AG10803 (cell line): ENCODE measurements at places on chromosomes 7 and 10.

DNA sequence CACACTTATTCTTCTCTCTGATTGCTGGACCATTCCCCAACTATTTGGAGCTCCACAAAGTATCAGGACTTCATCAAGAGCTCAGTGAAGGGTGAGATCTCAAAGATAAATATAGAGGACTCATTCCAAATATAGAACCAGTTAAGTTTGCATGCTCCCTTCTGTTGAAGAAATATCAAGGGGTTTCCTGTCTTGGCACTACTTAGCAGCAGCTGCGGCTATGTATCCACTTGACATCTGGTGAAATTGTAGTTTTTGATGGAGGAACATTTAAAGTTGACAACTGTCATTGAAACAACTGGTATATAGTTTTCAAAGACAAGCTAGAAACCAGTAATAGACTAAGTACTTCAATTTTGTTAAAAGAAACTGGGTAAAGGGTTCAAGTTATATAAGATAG is 1.0 kb upstream of the SPAG6 start:
- no peak for DNase-seq

DNA sequence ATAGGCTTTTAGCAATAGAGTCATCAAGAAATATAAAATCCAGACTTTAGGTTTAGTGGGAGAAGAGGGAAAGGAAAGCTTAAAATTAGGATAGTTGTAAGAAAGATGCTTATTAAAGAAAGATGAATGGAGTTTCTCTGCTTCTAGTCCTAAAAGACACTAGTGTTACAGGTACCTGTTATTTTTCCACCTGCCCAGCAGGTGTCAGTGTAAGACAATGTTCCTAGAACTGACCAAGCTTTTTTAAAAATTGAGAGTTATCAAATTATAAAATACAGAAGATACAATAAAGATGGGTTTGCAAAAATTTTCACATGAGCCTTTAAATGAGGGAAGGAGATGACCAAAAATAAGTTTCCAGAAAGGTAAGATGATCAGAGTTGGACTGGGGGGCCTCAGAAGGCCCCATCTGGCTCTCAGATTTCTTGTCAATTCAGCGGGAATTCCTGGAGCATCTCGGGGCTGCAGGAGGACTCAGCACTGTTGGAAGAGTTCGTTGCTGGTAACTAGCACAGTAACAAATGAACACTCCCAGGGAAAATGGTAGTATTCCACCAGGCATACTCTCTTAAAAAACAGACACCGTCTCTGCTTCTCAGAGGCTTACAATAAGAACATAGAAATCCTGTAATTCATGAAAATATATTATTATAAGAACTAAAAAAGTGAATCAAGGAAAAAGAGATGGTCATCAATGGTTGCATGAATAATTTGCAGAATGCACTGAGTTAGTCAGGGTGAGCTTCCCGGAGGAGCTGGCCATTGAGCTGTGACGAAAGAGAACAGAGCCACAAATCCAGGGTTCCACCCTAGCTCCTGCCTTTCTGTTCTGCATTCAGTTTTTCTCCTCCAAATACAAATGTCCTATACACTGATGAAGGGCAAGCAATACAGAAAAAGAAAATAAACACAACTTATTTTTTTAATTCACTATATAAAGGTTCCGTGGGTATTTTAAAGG is 71.8 kb upstream of the PIK3CG start:
- DNase-seq = peak; percentile 19

GRCh38 chr10:118239236-118239630 is 102.9 kb downstream of the FAM204A start:
- DNase-seq = peak; percentile 84

GRCh38 chr7:96675548-96675947 is 34.1 kb downstream of the SEM1 start:
- no peak for DNase-seq

- DNase-seq = no peak
These were observed 52.7 kb downstream of the FIGNL1 start for GRCh38 chr7:50397320-50397970.

DNA sequence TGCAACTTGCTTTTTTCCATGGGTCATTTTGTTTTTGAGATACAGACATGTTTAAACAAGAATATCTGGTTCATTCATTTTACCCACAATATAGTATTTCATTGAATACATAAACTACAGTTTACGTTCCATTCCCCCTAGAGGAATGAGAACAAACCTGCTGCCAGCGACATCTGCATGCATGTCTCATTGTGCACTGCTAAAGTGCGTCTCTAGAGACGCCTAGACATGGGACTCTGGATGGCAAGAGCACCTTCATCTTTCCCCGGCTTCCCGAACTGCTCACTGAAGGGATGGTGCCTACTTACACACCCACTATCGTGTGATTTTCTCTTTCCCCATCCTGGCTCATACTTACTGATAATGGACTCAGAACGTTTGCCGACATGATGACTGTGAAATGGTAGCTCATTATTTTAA is 1.2 kb upstream of the ZNF777 start:
- DNase-seq = no peak

DNA sequence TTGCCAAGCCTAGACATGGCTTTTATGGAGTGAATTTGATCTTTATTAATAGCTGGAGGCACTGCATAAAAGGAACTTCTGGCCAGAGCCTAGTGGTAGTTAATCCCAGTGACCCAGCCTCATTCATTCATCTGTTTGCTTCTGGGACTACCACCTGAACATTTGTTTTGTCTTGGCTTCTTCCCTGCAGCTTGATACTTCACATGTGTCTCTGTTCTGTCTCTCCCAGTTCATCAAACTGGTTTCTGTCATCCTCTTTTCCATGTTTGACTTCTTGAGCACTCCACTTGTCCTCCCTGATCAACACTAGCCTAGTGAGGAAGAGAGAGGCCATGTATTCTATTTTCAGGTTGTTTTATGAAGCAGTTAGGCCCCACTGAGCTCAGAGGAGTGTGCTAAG is 163.6 kb downstream of the NRG3 start:
- DNase-seq = no peak

GRCh38 chr7:155458111-155458877 is at the start of gene EN2:
TSS of gene EN2 (plus strand) at chr7:155458129. CDS start at chr7:155458378, 249 bp downstream.
- DNase-seq = no peak

GRCh38 chr7:21572331-21573313 is 29.8 kb downstream of the DNAH11 start:
- DNase-seq = no peak

DNA sequence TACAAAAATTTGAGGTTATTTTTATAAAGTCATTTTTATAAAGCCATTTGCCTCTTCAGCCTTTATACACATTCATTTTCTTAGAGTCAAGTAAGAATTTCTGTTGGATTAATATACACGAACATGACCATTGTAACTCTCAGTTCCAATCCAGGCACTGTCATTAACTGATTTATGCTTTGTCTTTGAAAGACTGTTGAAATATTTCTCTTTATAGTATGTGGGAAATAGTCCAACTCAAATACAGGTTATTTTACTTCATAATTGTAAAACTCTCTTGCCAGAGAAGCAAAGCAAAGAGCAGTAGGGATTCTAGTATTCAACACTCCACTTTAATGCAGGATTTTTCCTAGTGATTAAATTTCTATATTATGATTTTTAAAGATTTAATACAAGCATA is 36.5 kb upstream of the PAPSS2 start:
- DNase-seq = no peak

DNA sequence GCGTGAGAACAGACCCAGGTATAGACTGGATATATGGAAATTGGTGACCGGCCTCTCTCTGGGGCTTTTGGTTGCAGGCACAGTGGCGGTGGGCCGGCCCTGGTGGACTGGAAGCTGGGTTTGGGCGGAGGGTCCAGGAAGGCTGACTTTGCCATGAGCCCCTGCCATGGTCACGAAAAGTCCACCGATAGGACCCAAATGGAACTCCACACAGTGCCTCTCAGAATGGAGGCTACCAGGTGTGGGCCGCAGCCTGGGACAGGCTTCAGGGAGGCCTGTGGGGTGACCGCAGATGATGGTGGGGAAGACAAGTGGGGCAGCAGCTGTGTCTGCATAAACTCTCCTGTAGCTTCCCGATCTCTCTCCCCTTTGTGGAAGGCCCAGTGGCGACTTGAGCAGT is 123.2 kb downstream of the DNAJB6 start:
- no peak for DNase-seq

DNA sequence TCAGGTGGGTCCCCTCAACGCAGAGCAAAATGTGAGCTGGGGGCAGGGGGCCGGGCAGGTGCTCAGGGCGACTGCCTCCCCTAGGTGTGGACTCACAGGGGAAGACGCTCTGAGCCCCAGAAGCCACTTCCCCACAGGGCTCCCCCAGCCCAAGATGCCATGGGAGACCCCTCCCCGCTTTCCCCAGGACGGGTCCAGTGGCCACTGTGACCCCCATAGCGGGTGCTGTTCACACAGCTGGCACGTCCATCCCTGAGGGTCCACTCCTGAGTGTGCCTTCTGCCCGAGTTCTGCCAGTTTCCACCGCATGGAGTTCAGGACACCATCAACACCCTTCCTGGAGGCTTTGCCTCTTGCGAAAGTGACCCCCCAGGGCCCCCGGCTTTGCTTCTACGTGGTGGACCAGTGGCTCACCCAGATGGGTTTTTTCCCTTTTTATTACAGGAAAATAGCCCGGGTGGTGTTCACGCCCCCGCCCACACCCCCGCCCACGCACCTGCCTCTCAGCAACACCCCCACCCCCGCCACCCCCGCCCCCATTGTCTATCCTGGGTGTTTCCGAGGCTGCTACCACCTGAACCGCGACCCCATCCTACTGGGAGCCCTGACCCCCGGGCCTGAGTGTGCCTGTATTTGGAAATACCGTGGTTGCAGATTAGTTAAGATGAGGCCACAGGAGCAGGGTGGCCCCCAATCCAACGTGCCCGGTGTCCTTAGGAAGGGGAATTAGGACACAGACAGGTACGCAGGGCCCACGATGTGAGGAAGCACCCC is 32.0 kb downstream of the ADAP1 start:
- no peak for DNase-seq

- DNase-seq = peak; percentile 94
These were observed 66.0 kb downstream of the SUGCT start for GRCh38 chr7:40200791-40201190.

- no peak for DNase-seq
These were observed 77.8 kb downstream of the PAX2 start for GRCh38 chr10:100823194-100823593.

GRCh38 chr7:7773334-7774309 is 55.2 kb upstream of the RPA3 start:
- no peak for DNase-seq

DNA sequence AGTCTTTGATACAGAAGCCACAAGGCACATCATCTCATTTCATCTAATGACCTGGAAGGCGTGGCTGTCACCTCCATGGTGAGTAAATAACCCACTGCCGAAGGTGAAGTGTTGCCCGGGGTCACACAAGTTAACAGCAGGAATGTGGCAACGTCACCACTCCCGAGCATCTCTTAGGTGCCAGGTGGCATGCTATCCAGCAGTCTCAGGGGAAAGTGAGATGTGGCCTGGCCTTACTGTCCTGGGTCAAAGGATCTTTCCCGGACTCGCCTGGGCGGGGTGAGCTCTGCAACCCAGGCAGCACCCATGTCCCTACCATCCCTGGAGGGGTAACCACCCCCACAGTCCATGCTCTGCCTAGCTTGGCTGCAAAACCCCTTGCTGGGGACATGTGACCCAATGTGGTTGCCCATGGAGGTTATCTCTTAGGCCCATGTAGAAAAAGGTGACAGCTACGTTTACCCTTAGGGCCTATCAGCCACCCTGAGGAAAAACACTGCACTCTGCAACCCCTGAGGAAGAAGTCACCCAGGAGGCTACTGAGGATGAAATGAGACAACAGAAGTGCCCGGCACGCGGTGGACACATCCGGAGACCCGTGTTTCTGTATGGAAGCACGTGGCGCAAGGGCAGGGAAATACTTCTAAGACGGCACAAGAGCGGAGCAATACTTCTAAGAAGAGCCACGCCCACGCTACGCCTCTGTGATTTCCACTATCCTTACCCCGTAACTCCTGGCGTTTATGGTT is 52.0 kb downstream of the BAIAP2L1 start:
- DNase-seq = no peak

DNA sequence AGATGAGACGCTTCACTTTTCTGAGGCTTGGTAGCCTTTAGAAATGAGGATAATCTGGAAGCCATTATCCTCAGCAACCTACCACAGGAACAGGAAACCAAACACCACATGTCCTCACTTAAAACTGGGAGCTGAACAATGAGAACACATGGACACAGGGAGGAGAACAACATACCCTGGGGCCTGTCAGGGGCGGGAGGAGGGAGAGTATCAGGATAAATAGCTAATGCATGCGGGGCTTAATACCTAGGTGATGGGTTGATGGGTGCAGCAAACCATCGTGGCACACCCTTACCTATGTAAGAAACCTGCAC is 48.9 kb downstream of the LRGUK start:
- DNase-seq = peak; percentile 61

DNA sequence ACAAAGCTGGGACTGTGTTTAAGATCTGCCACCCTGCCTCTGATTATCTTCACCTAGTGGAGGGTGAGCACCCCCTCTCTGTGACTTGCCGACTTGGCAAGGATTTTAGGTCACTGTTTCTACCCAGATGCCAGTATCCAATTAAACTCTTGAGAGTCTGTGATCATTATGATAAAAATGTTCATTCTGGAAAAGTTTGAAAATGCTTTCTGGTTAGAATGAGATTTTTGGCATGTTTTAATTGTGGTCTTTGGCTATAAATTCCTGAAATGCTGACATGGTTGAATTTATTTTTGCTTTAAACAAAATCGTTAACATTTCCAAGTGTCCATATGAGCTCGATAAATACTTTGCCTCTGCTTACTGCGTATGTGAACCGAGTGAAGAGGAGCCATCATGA is 221.4 kb downstream of the BICC1 start:
- DNase-seq = peak; percentile 96

DNA sequence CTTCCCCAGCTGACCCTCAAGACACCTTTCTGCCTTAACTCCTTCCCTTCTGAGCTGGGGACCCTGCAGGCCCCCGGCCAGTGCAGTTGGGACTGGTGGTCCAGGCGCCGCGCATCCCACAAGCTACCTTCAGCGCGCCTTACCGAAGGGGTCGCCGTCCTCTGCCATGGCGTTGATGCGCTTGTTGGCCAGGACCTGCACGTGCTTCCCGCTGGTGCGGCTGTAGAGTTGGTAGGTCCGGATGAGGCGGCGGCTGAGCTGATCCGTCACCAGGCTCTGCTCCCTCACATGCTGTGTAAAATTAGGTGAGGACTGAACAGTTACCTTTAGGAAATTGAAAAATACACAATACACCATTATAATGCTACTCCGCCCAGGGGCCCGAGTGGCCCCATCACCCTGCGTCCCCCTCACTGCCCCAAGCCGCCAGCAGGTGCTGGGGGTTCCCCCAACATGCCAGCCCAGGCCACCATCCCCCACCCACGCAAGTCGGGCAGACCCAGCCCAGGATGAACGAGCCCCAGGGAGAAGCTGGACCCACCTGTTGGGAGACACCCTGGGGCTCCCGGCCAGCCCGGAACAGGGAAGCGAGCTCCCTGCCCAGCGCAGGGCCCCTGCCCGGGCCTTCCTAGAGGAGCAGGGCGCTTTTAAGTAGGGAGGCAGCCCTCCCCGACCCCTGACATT is 1.2 kb downstream of the FGF8 start:
- no peak for DNase-seq

DNA sequence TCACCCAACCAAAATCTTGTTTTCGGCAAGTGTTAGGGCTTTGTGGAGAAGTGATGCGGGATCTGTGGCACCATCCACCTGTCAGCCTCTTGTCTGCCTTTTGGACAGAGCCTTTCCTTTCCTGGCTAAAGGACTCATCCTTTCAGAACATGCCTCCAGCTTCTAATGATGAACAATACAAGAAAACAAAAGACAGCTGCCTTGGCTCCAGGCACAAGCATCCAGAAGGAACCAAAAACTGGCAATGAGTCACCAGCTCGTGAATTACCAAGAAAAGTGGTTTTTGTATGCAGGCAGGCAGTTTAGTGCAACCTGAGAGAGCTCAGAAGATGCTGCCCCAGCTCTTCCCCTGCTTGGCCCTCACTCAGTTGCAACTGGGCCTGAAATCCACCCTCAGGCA is 84.6 kb upstream of the NAMPT start:
- DNase-seq = peak; percentile 71

- no peak for DNase-seq
These were observed 18.7 kb upstream of the CYCS start for GRCh38 chr7:25143763-25144162.
